ENCODE measurements at places on chromosomes 13 and 19.
A peak's percentile ranks its signal among the peaks of the same experiment; 100 is the strongest.

DNA sequence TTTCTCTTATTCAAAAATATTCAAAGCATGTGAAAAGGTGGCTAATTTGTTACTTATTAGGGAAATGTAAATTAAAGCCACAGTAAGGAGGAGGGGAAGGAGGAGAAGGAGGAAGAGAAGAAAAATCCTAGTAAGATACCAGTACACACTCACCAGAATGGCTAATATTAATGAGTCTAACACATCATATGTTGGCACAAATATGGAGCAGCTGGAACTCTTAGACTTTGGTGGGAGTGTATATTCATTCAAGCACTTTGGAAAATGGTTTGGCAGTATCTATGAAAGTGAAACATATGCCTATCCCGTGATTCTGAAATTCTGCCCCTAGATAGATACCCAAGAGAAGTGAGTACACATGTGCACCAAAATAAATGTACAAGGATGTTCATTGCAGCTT is 38.1 kb upstream of the RGCC start:
- DNase-seq = no peak

DNA sequence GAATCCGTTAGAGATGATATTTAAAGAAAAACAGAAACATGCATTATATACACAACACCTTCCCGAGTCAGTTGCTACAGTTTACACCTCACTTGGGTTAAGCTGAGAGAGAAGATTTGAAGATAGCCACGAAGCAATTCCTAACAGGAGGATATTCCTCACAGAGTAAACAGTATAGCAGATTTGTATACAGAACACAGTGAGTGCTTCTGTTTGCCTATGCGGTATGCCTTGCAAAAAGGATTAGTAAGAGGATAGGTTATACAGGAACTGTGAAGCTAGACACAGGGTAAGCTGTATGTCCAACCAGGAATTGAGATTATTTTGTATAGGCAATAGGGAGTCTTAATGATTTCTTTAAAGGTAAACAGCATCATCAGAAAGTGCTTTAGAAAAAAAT is 471.8 kb downstream of the LIG4 start:
- no peak for DNase-seq

- no peak for DNase-seq
Observed at GRCh38 chr13:98478189-98479129, 98.4 kb downstream of the STK24 start.

- DNase-seq = no peak
Observed at GRCh38 chr13:48019796-48020195, 17.7 kb upstream of the NUDT15 start.

DNA sequence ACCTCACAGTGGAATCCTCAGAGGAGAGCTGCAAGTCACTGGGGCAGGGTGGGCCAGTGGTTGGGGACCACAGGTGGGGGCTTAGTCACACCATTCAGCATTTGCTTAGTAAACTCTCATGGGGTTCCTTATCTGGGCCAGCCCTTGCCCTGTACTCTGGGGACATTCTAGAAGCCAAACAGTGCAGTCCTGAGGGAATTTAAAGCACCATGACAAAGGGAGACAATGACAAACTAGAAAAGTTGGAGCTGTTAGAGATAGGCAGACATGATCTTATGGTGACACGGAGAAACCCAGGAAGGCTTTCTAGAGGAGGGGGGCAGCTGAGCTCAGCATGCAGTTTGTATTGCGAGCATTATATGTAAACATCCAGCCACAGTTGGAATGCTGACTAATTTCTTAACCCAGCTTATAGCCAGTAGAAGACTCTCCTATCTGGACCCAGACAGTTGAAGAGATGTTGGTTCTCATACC is 87.6 kb downstream of the ZNF429 start:
- no peak for DNase-seq

GRCh38 chr13:52842441-52842840 is 6.0 kb downstream of the PCDH8 start:
- no peak for DNase-seq

DNA sequence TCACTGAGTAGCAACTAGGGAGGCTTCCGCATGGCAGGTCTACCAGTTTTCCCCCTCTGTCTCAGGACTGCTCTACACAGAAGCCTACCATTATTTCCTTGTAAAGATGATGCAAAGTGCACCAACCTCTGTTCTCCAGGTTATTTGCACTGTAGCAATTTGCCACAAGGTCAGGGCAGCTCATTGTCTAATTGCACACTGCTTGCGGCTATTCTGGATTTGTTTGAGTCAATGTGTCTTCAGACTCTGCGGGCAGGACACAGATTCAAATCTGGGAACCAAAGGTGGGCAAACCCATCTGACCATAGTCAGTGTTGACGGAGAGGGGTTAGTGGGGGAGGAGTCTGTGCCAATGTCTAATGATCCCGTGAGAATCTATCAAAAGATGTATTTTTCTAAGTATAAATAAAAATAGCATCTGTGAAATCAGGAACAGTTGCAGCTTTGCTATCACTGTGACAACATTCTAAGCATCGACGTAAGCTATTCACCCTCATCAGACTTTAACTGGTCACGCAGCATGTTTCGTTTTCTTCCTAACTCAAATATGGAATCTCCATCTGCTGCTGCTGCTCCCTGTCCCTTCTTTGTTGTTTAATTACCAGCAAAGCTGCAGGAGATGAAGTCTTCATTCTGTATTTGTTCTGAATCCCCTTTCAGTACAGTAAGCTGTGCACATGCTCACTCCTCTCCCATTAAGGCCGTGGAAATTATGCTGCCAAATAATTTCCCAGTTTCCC is 26.4 kb downstream of the CYSLTR2 start:
- DNase-seq = no peak

DNA sequence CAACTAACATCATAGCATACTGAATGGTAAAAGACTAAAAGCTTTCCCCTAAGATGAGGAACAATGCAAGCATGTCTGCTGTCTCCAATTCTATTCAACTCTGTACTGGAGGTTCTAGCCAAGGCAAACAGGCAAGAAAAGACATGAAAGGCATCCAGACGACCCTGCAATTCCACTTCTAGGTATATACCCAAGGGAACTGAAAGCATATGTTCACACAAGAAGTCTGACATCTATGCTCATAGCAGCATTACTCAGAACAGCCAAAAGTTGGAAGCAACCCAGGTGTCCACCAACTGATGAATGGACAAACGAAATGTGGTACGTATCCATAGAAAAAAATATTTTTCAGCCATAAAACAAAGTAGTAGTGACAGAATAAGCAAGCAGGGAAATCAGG is 39.1 kb downstream of the PEPD start:
- DNase-seq = no peak

DNA sequence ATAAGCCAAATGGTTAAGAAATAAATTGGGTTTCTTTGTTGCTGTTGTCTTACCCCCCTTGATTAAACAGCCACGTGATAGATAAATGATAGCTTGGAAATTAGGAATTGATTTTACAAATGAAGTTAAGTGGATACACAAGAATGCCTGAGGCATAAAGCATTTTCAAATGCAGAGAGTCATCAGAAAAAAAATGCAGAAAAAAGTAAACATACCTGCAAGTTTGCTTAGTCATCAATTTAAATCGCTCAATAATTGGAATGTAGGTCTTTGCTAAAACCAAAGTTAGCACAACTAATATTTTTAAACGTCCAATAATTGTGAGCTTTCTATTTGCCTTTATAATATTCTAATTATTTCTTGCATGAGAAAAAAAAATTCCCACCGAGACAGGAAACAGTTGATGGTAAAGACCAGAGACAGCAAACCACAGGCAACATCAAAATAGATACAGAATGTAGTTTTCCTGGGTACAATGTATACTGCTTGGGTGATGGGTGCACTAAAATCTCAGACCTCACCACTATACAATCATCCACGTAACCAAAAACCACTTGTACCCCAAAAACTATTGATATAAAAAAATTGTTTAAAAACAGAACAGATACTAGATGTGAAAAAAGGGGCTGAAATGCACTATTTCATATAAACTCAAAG is 924.0 kb downstream of the PCDH9 start:
- DNase-seq = no peak

DNA sequence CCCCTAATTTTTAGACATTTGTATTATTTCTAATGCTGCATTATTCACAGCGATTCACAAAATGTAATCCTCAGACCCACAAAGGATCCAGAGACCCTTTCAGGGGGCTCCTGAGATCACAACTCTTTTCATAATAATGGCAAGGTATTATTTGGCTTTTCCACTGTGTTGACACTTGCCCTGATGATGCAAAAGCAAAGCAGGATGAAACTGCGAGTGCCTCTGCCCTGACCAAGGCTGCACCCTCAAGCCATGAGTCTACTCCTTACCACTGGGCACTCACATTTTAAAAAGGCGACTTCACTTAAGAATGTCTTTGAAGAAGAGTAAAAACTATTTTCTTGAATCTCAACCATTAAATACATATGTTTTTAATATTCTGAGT is 11.4 kb downstream of the ELF1 start:
- peak; percentile 18 for DNase-seq
